ENCODE measurements at places on chromosomes 7 and 10.

DNA sequence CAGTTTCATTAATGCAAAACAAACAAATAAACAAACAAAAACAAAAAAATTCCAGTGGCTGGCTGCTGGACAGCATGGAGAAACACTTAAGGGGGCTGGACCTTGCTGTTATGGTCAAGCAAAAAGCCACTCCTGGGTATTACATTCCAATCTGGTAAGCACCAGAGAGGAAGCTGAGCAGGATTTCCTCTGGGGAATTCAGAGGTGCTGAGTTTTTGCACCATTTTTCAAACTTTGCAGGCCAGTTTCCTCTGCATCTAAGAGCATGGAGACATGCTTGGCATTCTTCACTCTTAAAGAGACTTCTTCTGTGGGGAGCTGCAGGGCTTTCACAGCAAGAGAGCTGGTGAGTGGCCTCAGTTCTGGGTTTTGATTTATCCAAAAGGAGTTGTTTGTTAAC, 84.5 kb downstream of the FZD1 start:
- DNase-seq: no peak

DNA sequence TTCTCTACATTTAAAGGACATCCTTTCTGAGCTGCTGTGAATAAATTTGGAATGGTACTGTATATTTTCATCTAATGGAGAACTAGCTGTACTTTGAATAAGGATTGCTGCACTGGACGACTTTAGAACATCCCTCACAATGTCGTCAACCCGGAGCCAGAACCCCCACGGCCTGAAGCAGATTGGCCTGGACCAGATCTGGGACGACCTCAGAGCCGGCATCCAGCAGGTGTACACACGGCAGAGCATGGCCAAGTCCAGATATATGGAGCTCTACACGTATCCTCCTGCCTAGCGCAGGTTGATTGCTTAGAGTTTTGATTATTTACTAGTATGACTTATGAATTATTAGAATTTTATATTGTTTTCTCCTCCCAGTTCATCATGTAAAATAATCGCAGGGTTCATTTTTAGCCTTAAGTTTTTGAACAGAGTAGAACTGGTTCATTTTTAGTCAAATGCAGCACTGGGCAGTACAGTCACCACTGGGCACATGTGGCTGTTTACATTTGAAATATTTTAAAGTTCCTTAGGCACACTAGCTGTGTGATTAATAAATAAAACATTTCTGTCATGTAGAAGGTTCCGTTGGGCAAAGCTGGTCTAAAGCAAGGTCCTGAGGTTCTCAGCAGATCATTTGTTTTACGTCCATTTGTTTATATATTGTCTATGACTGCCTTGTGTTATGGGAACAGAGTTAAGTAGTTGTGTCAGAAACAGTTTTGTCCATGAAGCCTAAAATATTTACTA, 31.5 kb downstream of the CUL1 start:
- DNase-seq: no peak

DNA sequence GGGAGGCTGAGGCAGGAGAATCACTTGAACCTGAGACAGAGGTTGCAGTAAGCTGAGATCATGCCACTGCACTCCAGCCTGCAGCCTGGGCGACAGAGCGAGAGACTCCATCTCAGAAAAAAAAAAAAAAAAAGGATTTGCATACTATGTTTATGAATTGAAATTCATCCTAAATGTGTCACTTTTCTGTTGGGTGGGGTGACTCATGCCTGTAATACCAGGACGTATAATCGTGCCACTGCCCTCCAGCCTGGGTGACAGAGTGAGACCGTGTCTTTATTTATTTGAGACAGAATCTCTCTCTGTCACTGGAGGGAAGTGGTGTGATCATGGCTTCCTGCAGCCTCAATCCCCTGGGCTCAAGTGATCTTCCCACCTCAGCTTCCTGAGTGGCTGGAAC, 5.8 kb downstream of the ZNF212 start:
- DNase-seq: no peak

DNA sequence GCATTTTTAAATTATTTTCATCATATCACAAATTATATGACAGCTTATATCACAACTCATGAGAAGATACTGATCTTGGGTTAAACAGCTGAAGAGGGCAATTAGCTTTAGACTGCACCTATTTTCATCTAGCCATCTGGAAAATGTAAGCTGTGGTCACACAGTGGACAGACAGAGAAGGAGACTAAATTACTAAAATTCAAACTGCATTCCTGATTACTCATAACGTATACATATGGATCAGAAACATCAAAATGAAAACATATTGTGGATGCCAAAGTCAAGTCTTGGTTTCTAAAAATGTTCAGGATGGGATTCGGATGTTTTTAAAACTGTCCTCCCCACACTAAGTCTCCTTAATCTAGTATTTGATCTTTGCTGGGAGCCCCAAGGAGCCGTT, 6.6 kb downstream of the BBIP1 start:
- DNase-seq: no peak

GRCh38 chr10:87092376-87092860, 2.2 kb downstream of the GLUD1 start:
- no peak for DNase-seq

- no peak for DNase-seq
These were observed 78.8 kb upstream of the LRRN3 start for GRCh38 chr7:111012149-111012548.

GRCh38 chr7:157766098-157766497, 429.3 kb downstream of the DNAJB6 start:
- no peak for DNase-seq

GRCh38 chr10:86813101-86813500, 56.7 kb downstream of the BMPR1A start:
- DNase-seq: no peak

GRCh38 chr10:100483876-100484666, 21.3 kb downstream of the WNT8B start:
- DNase-seq: no peak

GRCh38 chr10:89337484-89337883, 9.7 kb downstream of the IFIT3 start:
- no peak for DNase-seq

GRCh38 chr7:25775999-25776743, 375.8 kb upstream of the NFE2L3 start:
- DNase-seq: no peak

DNA sequence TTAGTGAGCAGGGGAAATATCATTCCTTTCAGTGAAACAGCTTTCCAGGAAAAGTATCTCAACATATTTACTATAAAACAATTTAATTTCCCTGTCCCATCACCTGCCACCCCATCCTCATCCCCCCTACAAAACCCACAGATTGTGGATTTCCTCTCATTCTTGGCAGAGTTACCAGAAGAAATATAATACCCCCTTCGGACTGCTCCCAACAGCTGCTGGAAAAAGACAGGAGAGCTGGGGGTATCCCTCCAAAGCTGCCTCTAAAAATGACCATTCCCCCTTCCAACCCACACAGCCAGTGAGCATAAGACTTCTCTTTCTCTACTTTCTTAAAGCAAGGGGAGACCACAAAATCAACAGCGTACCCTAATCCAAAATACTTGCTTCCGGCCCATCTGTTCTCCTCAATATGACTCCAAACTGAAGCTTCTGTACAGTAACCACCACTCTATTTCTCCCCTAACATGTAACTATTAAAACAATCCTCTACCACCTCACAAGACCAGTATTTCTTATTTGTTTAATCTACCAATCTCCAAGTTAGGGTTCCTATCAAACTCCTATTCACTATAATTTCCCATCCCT, 7.8 kb downstream of the FBXW4 start:
- peak; percentile 45 for DNase-seq

DNA sequence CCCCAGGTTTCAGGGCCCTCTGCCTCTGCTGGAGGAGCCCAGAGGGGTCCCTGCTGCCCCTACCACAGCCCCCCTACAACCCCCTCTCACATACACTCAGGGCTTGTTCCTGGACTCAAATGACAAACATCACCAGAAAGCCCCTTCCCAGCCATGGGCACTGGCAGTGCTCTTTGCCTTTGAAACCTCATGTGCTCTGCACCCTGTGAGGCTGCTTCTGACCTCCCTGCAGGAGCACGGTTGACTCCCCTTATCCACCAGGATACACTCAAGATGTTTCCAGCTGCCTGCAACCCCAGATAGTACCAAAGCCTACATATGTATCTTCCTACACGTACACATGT, 3.5 kb upstream of the ADIRF start:
- DNase-seq: no peak

DNA sequence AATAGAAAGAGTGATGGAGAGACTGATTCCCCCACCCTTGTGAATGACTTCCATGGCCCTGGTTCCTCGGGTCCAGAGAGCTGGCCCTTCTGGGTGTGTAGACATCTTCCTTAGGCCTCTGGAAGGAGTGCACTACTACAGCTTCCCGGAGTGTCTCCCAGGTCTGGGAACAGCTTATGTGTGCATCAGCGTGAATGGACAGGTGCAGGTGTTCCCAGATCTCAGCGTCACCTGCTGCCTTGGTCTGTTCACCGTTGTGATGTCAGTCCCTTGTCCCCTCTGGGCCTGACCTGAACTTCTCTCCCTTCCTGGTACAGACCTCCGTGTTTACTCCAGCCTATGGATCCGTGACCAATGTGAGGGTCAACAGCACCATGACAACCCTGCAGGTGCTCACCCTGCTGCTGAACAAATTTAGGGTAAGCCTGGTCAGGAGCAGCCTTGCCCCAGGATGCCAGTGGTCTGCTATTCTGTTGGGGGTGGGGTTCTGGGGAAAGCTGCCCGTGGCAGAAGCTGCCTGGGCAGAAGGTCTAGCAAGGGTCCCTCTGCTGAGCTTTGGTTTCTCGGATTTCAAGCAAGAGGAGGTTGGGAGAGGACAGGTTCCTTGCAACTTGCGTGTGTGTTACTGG, 10.5 kb upstream of the DEPP1 start:
- no peak for DNase-seq

- no peak for DNase-seq
These were observed 1.8 kb upstream of the XPNPEP1 start for GRCh38 chr10:109924967-109925620.

DNA sequence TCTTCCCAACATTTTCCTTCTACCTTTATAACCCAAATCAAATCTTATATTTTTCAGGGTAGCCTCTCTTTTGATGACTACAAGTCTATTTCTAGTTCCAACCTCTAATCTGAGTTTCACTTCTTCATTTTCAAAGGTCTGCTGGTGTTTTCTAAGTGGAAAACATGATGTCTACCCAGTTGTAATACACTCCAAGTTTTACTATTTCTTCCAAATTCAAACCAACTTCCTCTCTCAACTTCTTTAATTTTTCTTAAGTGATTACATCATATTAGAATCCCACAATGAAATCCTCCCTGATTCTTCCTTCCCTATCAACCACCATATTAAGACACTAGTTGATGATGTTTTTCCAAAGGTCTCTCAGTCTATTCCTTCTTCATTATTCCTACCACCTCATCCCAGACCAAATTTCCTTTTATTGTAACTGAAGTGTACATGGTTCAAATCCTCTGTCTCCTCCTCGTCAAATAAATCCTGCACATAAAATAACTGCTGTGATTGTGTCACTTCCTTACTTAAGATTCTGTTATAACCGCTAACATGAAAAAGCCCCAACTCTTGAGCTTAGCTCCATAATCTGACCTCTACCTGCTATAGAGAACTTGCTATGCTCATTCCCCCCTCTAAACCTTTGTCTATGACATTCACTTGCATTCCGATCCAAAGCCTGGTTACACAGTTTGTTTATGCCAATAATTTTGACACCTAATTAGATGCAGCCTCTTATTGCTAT, 12.7 kb downstream of the TAS2R38 start:
- no peak for DNase-seq

- DNase-seq: no peak
These were observed 27.8 kb downstream of the CAV1 start for GRCh38 chr7:116552602-116553001.

- DNase-seq: peak; percentile 8
These were observed 1.5 kb downstream of the CTBP2 start for GRCh38 chr10:125158601-125159485.

DNA sequence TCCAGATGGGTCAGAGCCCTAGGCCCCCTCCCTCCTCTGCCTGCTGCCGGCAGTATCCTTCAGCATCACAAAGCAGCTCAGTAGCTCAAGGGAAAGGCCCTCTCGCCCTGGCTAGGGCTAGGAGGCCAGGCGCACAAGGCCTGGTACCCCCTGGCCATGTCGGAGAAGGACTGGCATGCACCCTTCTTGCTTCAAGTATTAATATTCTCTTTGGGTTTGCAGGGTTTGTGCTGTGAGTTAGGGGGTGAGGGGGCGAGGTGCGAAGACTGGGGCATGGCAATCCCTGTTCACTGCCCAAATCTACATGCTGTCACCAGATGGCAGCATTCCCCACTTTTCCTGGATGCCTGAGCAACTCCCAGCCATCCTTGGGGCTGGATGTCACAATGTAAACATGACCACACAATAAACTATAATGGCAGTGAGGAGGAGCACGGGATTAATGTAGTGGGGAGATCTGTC, 105.2 kb downstream of the NEURL1 start:
- peak; percentile 26 for DNase-seq

DNA sequence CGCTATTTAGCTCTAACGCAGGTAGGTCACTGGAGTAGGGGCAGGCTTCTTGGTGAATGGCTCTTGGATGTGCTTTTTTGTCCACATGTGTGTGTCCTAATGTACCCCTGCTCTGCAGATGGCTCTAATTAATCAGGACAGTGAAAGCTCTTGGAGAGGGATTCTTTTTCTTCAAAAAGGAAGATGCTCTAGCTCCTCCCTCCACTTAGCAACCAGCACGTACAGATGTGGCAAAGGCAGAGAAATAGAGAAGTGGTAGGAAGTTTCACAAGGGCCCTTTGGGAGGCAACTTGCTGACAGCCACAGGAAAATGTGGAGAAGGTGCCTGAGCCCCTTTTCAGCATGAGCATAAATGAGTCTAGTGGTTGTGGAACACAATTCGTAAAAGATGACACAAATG, 221.7 kb downstream of the PLXNA4 start:
- DNase-seq: no peak

- DNase-seq: peak; percentile 42
These were observed 120.0 kb upstream of the PLPP4 start for GRCh38 chr10:120336911-120337540.

- no peak for DNase-seq
These were observed 41.5 kb upstream of the PRKCQ start for GRCh38 chr10:6621536-6621935.

GRCh38 chr7:145009876-145010275, 174.0 kb upstream of the TPK1 start:
- DNase-seq: no peak

DNA sequence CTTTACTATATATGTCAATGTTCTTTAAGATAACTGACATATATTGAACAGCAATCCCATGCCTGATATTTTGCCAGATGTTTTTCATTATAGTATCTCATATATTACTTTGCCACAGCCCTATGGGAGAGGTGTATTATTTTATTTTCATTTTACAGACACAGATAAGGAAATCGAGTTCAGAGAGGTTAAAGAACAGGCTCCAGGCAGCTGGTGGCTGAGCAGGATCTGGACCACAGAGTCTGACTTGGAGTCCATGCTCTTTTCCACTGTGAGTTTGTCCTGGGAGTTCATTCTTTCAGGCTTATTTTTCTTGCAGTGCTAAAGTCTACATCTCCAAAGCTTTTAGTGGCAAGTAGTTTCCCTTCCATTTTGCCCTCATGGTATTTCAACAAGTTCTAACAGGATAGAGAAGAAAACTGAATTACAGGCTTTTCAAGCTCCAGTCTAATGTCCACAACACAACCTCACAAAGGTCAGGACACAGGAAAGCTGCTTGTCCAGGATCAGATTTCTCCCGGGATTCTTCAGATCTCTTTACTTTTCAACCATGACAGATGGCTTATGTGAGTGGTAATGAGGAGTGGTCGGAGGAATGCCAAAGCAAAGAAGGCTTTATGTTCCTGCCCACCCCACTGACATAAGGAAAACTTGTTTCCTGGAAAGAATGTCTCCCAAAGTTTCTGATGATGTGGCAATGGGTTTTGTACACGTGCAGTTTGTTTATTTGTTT, 13.1 kb upstream of the SLC35B4 start:
- DNase-seq: no peak

Data from NCI-H2171 treated with DMSO at 0.1 percent for 48 hours (cell line).